ENCODE measurements at places on chromosomes 7 and 10.

GRCh38 chr10:107440741-107441140, 276.2 kb upstream of the SORCS1 start:
- H3K4me1 ChIP-seq = no peaks in the 10 kb centered on the region
- H3K27ac ChIP-seq = no peak overlapping the region
- no peak overlapping the region for H3K4me3 ChIP-seq
- H3K27me3 ChIP-seq = no peaks in the 10 kb centered on the region

- no peak for DNase-seq
- H3K36me3 ChIP-seq = no peaks in the 10 kb centered on the region
- H3K4me1 ChIP-seq = no peaks in the 10 kb centered on the region
- H3K27ac ChIP-seq = no peak overlapping the region
- H3K4me3 ChIP-seq = no peak overlapping the region
- H3K27me3 ChIP-seq = no peaks in the 10 kb centered on the region
Measured at GRCh38 chr10:30093303-30093950, 34.0 kb upstream of the JCAD start.

DNA sequence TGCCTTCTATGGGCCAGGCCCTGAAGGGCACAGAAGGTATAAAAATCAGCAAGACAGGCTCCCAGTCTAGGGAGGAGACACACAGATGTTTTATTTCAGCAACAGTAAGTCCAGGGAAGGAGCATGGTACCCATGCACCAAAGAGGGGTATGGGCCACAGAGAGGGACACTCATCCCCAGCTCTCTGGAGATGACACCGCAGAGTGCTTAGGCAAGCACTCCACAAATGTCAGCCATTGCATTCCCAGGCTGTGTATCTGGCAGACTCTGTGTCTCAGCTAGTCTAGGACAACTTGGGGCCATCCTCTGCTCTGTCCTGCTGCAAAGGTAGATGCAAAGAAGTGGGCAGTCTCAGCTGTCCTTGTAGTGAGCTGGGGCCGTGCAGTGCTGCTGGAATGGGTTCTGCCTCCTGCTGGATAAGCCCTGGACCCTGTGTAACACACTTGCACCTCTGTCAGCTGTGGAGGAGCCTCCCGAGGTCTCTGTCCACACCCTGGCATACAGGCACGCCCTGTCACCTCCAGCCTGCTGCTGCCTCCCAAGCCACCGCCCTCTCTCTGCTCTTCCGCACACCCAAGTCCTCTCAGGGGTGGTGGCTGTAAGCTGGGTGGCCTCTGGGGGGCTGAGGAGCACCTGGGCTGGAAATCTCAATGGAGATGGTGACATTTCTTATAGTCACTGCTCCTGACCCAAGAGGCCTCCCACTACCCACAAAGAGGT, 57.6 kb downstream of the VOPP1 start:
- DNase-seq = no peak
- no peak overlapping the region for H3K27ac ChIP-seq
- H3K4me3 ChIP-seq = no peak overlapping the region
- H3K27me3 ChIP-seq = no peaks in the 10 kb centered on the region

- no peaks in the 10 kb centered on the region for H3K36me3 ChIP-seq
- H3K4me1 ChIP-seq = peaks cover 7% of the 10 kb centered on the region
- DNase-seq = peak; percentile 21
- no peak overlapping the region for H3K4me3 ChIP-seq
- H3K27ac ChIP-seq = no peak overlapping the region
- no peaks in the 10 kb centered on the region for H3K27me3 ChIP-seq
Measured at GRCh38 chr10:114308531-114309363, 69.7 kb downstream of the VWA2 start.

DNA sequence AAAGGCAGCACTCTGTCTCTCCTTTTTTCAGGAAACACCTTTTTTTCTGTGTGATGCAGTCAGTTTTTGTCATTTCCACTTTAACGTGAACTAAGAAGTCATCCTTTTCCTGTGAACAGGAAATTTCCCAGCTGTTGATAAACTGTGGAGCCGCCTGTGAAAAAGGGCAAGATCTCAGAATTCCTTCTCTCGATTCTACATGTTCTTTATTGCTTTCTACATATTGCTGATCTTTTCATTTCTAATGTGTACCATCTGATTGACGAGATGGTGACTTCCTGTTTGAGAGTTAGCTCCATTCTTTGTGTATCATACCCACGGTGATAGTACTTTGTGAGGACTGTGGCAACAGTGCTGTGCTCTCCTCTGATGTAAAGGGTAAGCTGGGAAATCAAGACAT, 50.4 kb downstream of the ADD3 start:
- H3K4me3 ChIP-seq = no peak overlapping the region
- H3K27ac ChIP-seq = peak overlapping the region; percentile 28
- no peak for DNase-seq
